ENCODE measurements at places on chromosomes 5 and 9. TPM values are rescaled to one million over a fixed set of nuclear protein-coding genes. Genes with fewer than 3 reads are reported as not detected.

The MINAR2 gene
- not detected for total RNA-seq

The CNTNAP3B gene
- 42.7 TPM for total RNA-seq

The PCDHB13 gene
- total RNA-seq, result 7.0 TPM

The SIT1 gene
- 1.2 TPM for total RNA-seq

The GPX3 gene
- 690 TPM for total RNA-seq

The SPTLC1 gene
- total RNA-seq, result 61.4 TPM

The SCGB3A2 gene
- not detected for total RNA-seq

The SPINK6 gene
- total RNA-seq, result not detected

The STPG3 gene
- not detected for total RNA-seq

The PAIP1 gene
- 119 TPM for total RNA-seq

The IPO11 gene
- 15.8 TPM for total RNA-seq

The SPINK1 gene
- not detected for total RNA-seq

The QRFP gene
- total RNA-seq, result not detected

The DMRT3 gene
- total RNA-seq, result not detected

The ERGIC1 gene
- 151 TPM for total RNA-seq

The PRELID2 gene
- 13.6 TPM for total RNA-seq

The SLCO6A1 gene
- total RNA-seq, result not detected

The GLRA1 gene
- total RNA-seq, result not detected

The CCDC192 gene
- not detected for total RNA-seq

The ANKRD55 gene
- not detected for total RNA-seq

The SMC5 gene
- total RNA-seq, result 74.4 TPM

The SHISAL2B gene
- not detected for total RNA-seq

The PHYHD1 gene
- 27.1 TPM for total RNA-seq

The POU5F2 gene
- total RNA-seq, result 5.1 TPM

The LRSAM1 gene
- total RNA-seq, result 26.5 TPM

The BHMT2 gene
- total RNA-seq, result 65.7 TPM

The IQGAP2 gene
- 15.7 TPM for total RNA-seq

The MOB3B gene
- total RNA-seq, result 12.4 TPM

The PCDHB11 gene
- total RNA-seq, result 5.4 TPM

The ADAMTSL2 gene
- 2.3 TPM for total RNA-seq

The C9orf50 gene
- not detected for total RNA-seq

The FCN2 gene
- total RNA-seq, result not detected

The ABLIM3 gene
- total RNA-seq, result 14.8 TPM

The CD72 gene
- total RNA-seq, result 2.0 TPM

The CDKN2B-AS1 gene
- 3.9 TPM for total RNA-seq

The CDC20B gene
- not detected for total RNA-seq

The HMHB1 gene
- not detected for total RNA-seq

The RLN1 gene
- total RNA-seq, result not detected

The OBP2A gene
- not detected for total RNA-seq

The TMEM215 gene
- 0.13 TPM for total RNA-seq

The INSL6 gene
- not detected for total RNA-seq

The SURF2 gene
- total RNA-seq, result 16.3 TPM

The SNX2 gene
- 82.3 TPM for total RNA-seq

The FST gene
- total RNA-seq, result 10.1 TPM

The SPINK5 gene
- 1.7 TPM for total RNA-seq

The TRIM14 gene
- total RNA-seq, result 10.4 TPM

The CFAP157 gene
- total RNA-seq, result not detected

The ARHGEF28 gene
- total RNA-seq, result 28.0 TPM

The SOWAHA gene
- not detected for total RNA-seq

The DBN1 gene
- total RNA-seq, result 125 TPM

The GARIN3 gene
- not detected for total RNA-seq

The GABRA6 gene
- not detected for total RNA-seq

The DBH gene
- total RNA-seq, result not detected

The TMEM161B gene
- 7.3 TPM for total RNA-seq

Data from gastroesophageal sphincter (tissue), 4 donors.